ENCODE measurements at places on chromosomes 1 and 21.

DNA sequence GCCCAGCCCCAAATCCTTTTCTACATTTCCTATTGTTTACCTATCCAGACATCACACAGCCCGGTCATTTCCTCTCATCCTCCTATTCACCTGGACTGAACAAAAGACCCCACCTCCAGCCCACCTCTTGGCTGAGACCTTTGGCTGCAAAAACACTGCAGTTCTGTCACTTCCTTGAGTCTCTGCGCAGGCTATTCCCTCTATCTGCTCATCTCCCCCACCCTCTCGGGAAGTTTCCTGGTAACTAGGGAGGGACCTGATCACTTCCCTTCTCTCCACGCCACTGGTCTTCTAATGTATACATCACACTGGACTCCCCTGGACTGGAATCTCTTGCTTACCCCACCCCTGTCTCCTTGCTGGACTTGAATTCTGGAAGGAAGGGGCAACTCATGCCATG, 5.3 kb downstream of the HTR1D start:
- ATAC-seq: no peak

DNA sequence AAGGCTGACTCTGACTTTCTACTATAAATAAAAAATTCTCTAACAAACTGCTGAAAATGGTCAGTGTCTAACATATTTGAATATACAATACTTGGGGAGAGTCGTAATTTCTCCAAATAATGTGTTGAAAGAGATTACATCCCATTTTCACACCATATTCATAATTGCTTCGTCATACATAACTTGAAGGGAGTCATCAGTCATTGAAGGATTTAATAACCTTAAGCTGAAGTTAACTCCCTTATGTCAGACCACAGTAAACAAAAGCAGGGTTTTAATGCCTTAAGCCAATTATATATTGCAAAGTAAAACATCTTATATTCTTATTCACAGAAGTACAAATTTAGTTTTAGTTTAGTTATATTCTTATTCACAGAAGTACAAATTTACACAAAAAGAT, 129.9 kb downstream of the RERE start:
- no peak for ATAC-seq

DNA sequence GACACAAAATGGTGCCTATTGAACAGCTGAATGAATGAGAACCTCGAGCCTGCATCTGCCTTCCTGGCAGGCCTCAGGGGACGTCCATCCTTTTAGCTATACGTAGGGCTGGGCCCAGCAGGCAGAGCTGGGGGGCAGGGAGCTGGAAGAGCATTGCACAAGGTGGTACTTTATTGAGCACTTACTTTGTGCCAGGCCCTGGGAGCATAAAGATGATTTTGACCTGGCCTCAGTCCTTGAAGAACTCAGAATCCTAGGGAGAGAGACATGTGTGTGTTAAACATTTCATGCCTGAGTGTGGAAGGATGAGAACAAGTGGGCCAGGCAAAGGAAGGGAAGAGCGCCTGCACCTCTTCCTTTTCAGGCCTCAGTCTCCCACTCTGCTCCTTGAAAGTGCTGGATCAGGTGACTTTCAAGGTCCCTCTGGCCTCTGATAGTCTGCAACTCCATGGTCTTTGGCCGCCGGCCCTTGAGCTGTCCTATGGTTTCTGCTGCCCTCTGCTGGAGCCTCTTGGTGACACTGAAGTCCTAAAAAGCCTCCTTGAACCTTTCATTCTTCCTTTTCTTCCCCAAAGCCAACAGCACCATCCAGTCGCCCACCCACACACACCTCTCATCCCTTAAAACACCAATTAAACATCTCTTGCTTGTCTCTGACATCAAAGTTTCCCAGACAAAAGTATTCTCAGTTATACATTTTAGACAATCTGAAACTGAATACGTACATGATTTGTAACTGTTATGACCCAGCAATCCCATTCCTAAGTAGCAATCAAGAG, 3.5 kb upstream of the PEAR1 start:
- no peak for ATAC-seq

DNA sequence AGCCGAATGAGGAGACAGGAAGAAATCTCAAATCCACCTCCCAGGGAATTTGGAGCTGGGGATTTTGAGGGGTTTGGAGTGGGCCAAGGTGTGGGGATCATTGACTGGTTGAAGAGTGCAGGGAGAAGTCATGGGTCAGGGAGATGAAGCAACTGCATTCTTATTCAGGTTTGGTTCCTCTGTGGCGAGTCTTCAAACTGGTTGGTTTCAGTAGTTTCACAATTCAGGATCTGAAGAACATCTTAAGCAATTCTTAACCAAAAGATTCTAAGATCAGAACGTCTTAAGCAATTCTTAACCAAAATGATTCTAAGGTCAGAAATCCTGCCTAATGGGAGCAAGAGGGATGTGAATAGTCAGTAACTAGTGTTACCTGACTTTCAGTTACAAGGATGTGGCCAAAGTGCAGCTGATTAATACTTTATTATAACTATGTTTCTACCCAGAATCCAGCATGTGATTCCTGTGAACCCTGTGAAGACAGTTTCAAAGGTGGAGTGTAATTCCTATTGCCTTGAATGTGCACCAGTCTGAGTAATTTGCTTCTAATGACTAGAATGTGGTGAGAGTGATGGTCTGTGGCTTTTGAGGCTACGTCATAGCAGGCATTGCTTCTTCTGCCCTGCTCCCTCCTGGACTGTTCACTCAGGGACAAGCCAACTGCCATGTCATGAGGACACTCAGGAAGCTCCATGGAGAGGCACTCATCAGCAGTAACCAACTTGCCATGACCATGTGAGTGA, 61.2 kb downstream of the OLFML3 start:
- no peak for ATAC-seq

GRCh38 chr1:201072149-201072548, 40.1 kb downstream of the CACNA1S start:
- ATAC-seq: no peak

DNA sequence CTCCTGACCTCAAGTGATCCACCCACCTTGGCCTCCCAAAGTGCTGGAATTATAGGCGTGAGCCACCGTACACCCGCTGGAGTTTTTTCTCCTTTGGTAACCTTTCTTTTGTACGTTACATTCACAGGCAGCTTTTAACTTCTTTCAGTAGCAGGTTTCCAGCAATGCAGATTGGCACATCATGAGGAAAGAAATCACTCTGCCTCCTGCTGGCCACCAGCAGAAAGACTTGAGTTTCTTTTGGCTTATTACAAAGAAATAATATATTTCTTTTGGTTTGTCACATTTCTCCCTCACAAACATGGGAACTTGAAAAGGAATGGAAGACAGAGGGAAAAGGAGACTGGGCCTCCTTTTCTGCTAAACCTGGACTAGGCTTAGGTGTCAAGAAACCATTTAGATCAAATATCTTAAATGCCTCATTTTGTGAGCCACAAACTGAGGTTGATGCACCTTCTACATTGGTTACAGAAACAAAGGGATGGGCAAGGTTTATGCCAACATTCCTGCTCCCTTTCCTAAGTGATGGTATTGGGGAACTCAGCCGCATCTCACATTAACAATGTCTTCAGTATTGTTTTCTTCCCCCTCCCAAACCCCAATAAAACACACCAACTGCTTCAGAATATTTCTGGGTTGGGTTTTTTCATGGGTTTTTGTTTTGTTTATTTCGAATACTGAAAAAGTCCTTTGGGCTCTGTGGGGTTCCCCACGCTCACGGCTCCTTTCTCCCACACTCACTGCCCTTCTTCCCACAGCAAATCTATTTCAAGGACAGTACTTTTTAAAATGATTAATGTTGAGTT, 7.7 kb downstream of the ENSA start:
- ATAC-seq: no peak

Data from stimulated activated memory B cell treated with anti-CD40 and anti-IgM and Interleukin-4, amounts not matched to agents 10 μg/mL and 1 μg/mL and 100 μg/mL, for 72 hours (primary cell).